ENCODE measurements at places on chromosomes 1 and 21.

DNA sequence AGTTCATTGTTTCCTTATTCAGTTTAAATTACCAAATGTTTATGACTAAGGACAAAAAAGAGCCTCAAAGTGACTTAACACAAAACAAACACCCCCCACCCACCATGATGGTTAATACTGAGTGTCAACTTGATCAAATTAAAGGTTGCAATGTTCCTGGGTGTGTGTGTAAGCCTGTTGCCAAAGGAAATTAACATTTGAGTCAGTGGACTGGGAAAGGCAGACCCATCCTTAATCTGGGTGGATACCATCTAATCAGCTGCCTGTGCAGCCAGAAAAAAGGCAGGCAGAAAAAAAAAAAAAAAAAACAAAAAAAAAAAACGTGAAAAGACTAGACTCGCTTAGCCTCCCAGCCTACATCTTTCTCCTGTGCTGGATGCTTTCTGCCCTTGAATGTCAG, 543.4 kb downstream of the NEGR1 start:
- no peak for DNase-seq

- no peak for DNase-seq
These were observed 144.7 kb downstream of the PCBP3 start for GRCh38 chr21:45788198-45788597.

DNA sequence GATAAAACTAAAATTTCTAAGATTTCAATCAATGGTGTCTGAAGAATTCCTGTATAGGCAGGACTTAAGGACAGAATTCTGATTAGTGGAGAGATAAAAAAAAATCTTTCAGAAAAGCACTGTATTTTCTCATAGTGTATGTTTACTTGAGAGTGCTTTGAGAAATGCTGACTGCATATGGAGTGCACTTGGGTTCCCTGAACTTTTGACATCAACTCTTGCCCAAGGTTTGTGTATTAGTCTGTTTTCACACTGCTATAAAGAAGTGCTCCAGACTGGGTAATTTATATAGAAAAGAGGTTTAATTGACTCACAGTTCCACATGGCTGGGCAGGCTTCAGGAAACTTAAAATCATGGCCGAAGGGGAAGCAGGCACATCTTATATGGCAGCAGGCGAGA, 275.0 kb downstream of the LRRC40 start:
- DNase-seq = no peak

- DNase-seq = no peak
These were observed 90.9 kb upstream of the PGD start for GRCh38 chr1:10308001-10308400.

DNA sequence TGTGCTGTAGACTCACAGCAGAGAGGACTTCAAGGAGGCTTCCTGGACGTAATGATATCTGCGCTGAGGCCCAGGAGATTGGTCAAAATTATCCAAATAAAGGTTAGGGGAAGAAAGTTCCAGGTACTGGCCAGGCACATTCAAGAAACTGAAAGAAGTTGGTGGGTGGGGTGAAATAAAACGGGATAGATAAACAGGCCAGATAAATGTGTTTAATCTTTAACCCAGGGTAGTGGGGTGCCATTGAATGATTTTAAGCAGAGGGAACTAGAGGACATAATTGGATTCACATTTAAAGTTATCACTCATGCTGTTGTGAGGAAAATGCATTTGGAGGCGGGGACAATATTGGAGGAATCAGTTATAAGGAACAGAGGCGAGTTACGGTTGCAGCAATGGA, 134.7 kb downstream of the NR5A2 start:
- no peak for DNase-seq

DNA sequence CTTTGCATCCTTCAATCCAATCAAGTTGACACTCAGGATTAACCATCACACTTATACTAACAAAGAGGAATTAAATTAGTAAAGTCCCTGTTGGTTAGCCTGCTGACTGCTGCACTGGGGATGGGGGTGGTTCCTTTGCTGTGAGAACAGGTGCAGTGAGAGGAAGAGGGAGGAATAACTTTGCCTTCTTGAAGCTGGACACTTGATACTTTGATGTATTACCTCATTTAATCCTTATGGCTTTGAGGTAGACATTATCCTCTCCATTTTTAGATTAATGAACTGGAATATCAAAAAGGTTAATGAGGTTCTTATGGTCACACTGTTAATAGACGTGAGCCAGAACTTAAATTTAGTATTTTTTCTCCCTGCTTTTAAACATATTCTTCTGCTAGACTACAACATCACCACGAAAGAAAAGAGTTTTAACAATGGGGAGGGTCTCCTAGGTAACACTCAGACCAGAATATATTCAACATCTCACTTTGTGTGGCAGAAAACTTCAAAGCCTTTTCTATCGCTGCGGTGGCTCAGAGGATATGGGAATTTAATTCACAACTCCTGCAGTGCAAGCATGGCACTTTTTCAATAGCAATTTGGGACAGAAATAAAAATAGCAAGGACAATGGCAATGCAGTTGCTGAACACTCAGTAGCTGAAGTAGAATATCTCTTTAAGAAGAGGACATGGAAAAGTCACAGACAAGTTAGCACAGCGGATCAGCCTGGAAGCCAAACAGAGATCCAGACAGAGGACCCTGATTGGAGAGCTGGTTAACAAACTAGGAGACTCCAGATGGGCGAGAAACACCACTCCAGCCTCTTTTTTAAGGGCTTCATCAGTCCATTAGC, 68.8 kb upstream of the DNAH14 start:
- no peak for DNase-seq

- no peak for DNase-seq
These were observed 103.2 kb upstream of the DYNLT5 start for GRCh38 chr1:66648901-66649595.

DNA sequence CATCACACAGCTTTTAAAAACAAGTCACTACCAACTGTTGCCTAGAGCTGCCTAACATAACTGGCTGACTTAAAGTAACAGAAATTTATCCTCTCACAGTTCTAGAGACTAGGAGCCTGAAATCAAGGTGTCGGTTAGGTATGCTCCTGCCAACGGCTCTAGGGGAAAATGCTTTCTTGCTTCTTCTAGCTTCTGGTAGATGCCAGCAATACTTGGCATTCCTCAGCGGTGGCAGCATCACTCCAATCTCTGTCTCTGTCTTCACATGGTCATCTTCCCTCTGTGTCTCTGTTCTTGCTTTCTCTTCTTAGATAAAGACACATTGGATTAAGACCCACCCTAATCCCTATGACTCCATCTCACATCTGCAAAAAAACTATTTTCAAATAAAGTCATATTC, 51.5 kb downstream of the DMRTA2 start:
- no peak for DNase-seq

- no peak for DNase-seq
These were observed 5.5 kb downstream of the KIF26B start for GRCh38 chr1:245160288-245160687.
